IPS-NIHi11 (cell line): ENCODE measurements at places on chromosomes 6 and 20.

DNA sequence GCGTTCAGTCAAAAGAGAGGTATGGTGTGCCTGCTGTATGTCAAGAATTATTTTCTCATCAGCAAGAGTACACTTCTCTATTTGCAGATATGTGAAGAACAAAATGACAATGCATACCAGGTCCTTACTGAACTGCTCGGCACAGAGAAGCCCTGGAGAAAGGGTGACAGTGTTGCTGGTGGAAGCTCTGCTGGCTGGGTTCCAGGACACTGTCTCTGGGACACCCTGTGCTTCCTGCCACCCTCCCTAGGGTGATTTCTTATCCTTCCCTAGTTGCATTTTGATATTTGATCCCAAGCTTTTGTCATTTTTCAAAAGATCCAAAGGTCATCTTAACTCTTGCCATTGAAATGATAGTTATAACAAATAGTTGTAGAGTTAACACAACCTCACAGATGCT, 8.3 kb upstream of the CST5 start:
- DNase-seq: no peak

DNA sequence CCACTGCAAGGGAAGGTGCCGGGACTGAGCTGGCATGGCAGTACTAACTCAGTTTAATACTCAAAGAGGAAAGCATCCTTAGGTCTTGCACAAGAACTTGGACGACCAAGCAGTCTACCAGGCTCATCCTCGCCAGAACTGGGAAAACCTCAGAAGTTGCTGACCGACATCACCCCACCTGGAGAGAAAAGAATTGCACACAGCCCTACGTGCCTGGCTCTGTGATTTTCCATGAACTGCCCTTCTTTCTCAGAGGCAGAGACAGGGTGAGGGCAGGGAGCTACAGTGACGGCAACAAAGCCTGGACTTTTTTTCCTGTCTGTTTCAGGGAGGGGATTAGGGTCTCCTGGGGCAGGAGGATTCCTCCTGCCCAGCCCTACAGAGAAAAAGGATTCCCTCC, 8.0 kb downstream of the JAG1 start:
- DNase-seq: no peak

DNA sequence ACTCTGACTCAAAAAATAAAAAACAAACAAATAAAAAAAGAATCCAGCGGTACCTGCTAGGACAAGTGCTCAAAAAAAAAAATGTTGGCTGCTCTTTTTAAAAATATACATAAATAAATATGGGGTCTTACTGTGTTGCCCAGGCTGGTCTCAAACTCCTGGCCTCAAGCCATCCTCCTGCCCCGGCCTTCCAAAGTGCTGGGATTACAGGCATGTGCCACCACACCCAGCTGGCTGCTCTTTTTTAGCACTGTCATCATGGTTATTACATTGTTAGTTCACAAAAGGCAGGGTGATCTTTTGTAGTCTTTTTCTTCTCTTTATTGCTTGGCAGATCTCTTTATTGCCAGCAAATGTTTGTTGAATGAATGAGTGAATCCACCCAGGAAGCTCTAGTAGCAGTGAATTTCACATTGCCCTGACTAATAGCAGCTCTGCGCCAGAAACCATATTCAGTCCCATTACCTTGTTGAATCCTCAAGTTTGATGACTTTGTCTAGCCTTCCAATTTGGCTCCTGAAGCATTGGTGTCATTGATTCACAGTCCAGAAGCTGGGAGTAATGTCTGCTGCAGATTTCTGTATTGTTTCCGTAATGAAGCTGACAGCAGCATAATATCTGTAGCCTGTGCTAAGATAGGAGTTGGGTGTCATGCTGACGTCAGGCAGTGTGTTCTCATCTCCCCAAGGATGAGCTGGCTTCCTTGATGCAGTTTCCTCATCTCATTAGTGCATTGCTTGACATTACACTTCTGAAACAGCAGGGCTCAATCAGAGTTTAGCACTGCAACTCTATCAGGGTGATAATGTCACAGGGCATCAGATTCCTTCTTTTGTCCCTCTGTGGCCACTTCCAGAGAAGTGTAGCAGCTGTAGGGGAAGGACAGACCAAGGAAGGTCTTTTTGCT, 84.9 kb upstream of the TGM3 start:
- no peak for DNase-seq

DNA sequence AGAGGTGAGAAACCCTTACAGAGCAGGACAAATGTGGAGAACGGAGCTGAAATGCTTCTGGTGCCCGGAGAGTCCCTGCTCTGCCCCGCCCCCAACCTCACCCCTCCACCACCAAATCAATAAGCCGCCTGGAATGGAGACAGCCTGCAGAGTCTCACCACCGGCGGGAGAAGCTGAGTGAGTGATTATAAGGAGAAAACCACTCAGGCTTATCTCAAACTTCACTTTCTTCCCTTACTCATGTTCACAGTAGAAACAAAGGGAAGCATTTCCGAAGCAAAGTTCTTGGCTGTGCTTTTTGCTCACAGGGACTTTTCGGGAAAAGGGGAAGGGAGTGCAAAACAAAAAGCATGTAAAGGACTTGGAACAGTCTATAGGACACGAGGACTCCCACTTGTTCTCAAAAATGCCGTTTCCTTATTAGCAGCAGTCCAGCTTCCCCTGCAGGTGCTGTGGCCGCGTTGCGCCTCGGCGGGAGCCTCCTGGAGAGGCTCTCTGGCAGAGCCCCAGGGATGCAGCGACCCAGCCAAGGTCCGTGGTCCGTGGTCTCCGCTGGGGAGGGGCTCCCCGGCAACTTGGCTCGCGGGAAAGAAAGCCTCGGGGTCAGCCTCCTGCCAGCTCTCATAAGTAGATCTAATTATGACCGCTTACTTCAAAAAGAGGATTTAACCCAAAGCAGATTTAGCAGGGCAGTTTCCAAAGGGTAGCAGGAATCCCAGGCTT, 64.8 kb upstream of the TMEM30A start:
- DNase-seq: peak; percentile 67

DNA sequence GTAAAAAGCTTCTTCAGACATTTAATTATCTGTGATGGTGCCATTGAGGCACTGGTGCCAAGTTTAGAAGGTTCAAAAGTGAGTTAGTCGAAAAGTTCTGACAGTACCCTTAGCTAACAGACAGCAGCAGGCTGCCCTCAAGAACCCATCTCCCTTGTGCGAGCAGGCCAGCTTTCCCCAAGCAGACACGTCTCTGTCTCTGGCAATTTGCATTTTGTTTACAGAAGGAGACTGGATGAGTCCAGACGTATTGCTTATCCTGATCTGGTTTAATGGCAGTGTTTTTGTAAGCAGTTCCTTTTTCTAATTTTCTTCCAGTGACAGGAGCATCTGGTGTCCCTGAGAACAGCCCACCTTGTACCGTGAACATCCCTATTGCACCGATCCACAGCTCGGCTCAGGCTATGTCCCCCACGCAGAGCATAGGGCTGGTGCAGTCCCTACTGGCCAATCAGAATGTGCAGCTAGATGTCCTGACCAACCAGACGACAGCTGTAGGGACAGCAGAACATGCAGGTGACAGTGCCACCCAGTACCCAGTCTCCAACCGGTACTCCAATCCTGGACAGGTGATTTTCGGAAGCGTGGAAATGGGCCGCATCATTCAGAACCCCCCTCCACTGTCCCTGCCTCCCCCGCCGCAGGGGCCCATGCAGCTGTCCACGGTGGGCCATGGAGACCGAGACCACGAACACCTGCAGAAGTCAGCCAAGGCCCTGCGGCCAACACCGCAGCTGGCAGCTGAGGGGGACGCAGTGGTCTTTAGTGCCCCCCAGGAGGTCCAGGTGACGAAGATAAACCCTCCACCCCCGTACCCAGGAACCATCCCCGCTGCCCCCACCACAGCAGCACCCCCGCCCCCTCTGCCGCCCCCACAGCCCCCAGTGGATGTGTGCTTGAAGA, 58.3 kb upstream of the TMEM181 start:
- no peak for DNase-seq

- DNase-seq: no peak
These were observed 201.0 kb downstream of the EYA2 start for GRCh38 chr20:47095690-47096089.

- no peak for DNase-seq
These were observed 10.7 kb upstream of the VEGFA start for GRCh38 chr6:43759136-43759906.

- DNase-seq: no peak
These were observed 709.3 kb downstream of the EPHA7 start for GRCh38 chr6:92710048-92710447.

DNA sequence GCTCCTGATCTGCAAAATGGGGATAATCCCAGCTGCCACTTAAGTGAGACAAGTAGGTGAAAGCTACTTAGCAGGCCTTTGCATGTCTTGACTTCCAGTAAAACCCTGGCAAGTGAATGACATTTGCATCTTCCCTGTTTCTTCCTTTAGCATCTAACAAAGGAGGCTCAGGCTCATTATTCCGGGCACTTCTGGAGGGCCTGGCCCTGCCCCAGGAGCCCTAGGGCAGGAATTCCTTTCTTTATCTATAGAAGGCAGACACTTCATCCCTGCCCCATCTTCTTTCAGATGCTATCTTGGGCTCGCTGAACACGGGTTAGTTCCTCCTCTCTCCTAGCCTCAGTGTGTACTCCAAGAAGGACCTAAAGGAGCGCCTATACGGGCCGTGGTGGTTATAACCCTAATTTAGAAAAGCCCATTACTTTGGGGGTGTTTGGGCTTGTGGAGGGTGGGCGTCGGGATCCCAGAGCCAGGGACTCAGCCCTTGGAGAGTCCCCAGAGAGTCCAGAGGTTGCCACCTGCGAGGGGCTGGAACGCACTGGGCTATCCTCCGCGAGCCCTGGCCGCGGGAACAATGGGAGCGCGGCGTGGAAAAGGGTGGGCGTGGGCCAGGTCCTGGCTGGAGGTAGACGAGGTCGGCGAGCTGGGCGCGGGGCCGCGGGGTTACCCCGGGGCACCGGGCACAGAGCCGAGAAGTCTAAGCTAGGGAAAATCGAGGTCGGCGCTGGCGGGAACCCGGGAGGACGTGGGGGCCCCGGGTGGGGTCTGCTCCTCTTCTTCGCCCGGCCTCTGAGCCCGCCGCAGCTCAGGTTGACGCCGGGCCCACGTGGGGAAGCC, 62.8 kb upstream of the EPB41L1 start:
- DNase-seq: peak; percentile 60

DNA sequence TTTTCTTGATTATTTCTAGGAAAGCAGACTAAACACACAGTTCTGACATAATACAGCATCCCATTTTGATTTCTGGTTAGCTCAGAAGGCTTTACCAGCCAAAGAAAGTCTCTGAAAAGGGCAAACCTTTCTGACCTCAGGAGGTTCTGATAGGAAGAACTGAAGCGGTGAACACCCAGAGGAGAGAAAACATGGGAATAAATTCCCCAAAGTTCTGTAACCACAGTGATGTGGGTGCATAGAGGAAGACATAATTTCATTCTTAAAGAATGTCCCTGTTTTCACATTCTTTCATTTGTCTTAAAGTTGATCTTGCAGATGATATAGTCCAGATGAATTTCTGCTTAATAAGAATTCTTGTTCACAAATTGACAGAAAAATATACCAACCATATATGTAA, 60.3 kb downstream of the RSPO3 start:
- no peak for DNase-seq

- DNase-seq: peak; percentile 92
These were observed 1.7 kb downstream of the MUCL3 start for GRCh38 chr6:30942338-30943060.

GRCh38 chr20:63830841-63831588, at the start of gene ZBTB46:
ZBTB46 (minus strand) TSS chr20:63831264; CDS start chr20:63790757, 40,507 bp downstream.
- peak; percentile 97 for DNase-seq

GRCh38 chr6:157867155-157867559, 44.1 kb downstream of the SNX9 start:
- DNase-seq: no peak

GRCh38 chr6:108559884-108560462, 744 bp upstream of the FOXO3 start:
- DNase-seq: peak; percentile 42

GRCh38 chr6:106613590-106613989, 15.7 kb downstream of the RTN4IP1 start:
- DNase-seq: no peak

DNA sequence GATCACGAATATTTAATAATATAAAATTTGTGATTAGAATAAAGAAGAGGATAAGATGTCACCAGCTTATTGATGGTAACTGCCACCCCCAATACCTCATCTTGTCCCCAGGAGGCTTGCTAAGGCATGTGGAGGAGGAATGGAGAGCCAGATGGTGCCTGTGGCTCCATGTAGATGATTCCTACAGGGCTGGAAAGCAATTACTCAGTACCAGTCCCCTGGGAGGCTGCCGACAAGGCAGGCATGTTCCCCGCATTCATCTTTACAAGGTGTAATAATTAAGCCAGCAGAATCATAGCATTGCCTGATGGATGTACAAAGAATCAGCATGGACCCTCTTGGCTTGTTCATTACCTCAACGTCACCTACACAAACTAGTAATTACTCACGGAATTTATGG, 155.3 kb downstream of the PLCB1 start:
- no peak for DNase-seq

DNA sequence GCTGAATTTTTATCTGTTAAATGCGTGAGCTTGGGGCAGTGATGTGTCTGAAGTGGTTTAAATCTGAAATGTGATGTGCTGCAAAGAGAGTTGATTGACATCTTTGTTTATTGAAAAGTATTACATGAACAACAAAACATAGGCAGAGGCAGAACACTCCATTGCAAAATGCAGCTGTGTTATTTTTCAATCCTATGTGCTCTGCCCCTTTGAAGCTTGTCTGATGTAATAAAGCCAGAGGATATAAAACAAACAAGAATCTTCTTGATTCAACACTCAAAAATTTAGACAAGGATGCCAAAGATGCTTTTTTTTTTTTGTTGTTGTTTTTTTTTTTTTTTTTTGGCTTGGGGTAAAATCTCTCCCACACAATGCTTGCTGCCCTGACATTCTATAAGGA, 482.4 kb upstream of the MMS22L start:
- DNase-seq: no peak

DNA sequence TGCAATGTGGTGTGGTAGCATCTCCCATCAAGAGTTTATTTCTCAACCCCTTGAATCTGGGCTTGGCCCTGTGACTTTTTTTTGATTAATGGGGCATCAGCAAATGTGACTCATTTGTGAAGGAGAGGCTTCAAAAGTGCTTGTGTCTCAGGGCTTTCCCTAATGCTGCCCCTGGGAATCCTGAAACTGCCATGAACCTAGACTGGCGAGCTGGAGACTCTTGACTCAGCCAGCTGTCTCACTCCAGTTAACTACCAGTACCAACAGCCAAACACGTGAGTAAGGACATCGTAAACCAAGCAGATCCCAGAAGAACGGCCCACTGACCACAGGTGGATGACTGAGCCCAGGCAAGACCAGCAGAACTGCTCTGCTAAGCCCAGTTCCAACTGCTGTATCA, 72.8 kb upstream of the ADTRP start:
- no peak for DNase-seq

- DNase-seq: no peak
These were observed 35.1 kb upstream of the CCN6 start for GRCh38 chr6:112018619-112019416.
